Cardiac septum (tissue), 1 donor: ENCODE measurements at places on chromosomes 7 and 10. TPM values are rescaled to one million over a fixed set of nuclear protein-coding genes. Genes with fewer than 3 reads are reported as not detected.

CYREN gene
- total RNA-seq = 24.0 TPM

CH25H gene
- 1.00 TPM for total RNA-seq

LSM8 gene
- 15.6 TPM for total RNA-seq

CDHR1 gene
- 1.3 TPM for total RNA-seq

CHST12 gene
- total RNA-seq = 13.8 TPM

MGAM2 gene
- 0.08 TPM for total RNA-seq

PNLIPRP3 gene
- total RNA-seq = not detected

CC2D2B gene
- 1.5 TPM for total RNA-seq

IFIT2 gene
- total RNA-seq = 4.3 TPM

MDFIC gene
- 49.8 TPM for total RNA-seq

PSAP gene
- 1,123 TPM for total RNA-seq

GPR85 gene
- 4.6 TPM for total RNA-seq

NKX1-2 gene
- total RNA-seq = not detected

CPEB3 gene
- 8.3 TPM for total RNA-seq

MSMB gene
- total RNA-seq = not detected

ITPRID1 gene
- not detected for total RNA-seq

PDE6C gene
- total RNA-seq = not detected

SLC35G1 gene
- 2.8 TPM for total RNA-seq

FEZF1 gene
- 0.13 TPM for total RNA-seq

MRLN gene
- not detected for total RNA-seq

TUBAL3 gene
- 0.40 TPM for total RNA-seq

ELMO1 gene
- 11.4 TPM for total RNA-seq

MCMBP gene
- total RNA-seq = 30.3 TPM

PRLHR gene
- total RNA-seq = not detected

NXPH1 gene
- total RNA-seq = not detected

CRTAC1 gene
- 3.2 TPM for total RNA-seq

SGCE gene
- total RNA-seq = 27.7 TPM

FAM131B gene
- 0.19 TPM for total RNA-seq

DGKB gene
- total RNA-seq = 0.75 TPM

NYAP1 gene
- 0.22 TPM for total RNA-seq
